ENCODE measurements at places on chromosomes 12 and 14.

GRCh38 chr12:6044082-6044481, 80.4 kb downstream of the VWF start:
- DNase-seq, result peak; percentile 82

DNA sequence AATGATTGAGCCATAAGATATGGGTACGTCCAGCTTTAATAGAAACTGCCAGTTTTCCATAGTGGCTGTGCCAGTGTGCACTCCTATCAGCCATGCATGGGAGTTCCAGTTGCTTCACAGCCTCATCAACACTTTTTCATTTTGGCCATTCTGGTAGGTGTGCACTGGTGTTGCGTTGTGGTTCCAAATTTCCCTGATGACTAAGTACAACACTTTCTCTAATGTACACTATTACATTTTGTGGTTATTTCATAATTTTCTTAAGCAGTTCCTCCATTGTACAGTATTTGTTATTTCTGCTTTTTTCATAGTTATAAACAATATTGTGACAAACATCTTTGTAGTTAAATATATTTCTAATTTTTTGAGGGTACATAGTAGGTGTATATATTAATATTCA, 21.5 kb upstream of the OAS1 start:
- DNase-seq, result no peak

DNA sequence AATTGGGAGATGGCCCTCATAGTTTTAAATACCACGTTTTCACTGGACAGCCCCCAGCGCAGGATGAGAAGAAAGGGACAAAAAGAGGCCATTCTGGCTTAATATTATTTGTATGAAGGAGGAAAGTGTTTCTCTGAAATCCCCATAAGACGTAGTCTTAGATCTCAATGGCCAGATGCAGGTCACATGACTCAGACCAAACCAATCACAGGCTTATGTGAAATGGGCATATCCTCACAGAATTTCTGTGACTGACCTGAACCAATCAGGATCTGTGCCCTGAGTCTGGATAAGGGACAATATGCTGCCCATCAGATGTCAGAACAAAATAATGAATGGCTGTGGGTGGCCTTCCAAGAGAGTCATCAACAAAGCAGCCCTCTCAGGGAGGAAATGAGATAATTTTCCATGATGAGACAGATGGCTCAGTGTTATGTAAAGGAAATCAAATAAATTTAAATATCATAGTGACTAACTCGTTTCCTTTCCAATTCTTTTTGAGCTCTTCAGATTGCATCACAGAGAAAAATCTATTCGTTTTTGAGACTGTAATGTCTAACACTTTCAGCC, 1009.5 kb upstream of the TMEM132C start:
- no peak for DNase-seq

DNA sequence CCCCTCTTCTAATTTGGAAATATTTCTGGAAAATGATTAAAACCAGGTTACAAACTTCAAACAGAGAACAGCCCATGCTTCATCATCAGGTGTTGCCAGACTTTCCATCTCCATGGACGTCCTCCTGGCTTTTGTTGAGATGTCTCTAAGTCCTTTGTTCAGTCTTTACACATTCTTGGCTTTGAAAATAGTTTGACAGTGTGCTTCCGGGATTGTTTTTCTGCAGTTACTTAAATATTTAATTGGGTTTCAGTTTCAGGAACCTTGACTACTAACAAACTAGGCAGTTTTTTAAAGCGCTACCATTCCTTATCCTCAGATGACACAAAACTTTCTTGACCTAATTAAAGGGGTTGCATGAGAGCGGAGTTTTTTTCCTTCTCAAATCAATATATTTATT, 47.8 kb downstream of the GOLGA5 start:
- DNase-seq, result no peak

DNA sequence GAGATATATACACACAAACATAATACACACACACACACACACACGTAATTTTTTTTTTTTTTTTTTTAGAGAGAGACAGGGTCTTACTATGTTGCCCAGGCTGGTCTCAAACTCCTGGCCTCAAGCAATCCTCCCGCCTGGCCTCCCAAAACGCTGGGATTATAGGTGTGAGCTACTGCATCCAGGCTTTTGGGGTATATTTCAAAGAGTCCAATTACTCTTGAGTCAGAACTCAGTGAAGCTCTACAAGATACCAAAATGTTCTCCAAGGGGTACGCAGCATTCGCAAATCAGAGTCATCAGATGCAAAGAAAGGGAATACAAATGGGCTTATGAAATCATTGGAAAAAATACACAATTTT, 54.0 kb downstream of the PHLDA1 start:
- DNase-seq, result no peak

GRCh38 chr14:99803803-99804202, 10.6 kb downstream of the EML1 start:
- DNase-seq, result no peak

GRCh38 chr12:47882781-47883546, 21.8 kb downstream of the VDR start:
- DNase-seq, result peak; percentile 40

DNA sequence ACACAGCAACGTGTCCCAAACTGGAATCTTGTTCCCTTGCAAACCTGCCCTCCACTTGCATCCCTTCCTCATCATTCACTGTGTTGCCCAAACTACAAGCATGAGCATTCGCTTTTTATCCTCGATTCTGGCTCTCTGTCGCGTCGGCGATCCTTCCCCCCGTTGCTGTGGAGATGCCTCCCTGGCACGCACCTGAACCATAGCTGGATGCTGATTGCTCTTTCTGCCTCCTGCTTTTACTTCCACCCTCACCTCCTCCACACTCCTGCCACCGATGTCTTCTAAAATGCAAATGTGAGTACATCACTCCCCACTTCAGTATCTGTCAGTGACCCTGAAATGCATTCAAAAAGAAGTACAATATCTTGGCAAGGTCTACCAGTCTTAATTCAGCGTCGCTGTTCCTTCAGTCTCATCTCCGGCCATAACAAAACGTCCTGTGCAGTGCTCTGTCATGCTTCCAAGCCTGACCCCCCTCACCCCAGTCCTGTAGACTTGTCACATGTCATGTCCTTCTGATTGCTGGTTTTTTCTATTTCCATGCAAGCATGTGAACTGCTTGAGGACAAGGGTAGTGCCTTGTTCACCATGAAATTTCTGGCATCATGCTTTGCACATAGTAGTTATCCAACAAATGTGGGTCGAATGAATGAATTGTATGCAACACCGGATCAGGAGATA, 2.5 kb upstream of the PPP2R5C start:
- DNase-seq, result no peak

DNA sequence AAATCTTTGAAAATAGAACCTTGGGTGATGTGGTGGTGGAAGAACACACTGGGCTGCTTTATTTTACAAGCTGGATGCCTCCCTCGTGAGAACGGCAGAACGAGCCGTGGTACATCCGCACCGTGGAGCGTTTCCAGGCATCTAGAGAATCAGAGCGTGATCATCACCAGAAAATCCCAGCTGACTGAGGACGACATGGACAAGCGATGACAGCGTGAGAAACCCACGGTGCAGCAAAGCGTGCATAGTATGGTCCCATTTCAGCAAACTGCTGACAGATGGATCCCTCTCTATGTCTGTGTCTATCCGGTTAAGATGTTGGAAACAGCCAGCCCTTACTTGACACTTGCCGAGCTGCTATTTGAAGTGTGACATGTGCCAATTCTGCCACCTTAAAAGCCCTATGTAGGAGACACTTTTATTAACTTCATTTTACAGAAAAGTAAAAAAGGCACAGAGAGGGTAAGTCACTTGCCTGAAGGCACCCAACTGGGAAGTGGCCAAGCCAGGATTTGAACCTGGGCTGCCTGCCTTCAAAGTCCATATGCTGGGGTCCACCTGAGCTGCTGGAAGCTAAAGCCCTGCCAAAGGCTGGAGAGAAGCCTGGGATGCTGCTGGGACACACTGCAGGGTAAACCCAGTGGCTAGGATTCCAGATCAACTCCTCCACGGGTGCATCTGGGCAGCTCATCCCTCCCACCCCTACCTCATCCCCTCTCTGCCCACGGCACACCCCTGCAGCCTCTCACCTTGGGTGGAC, 14.9 kb downstream of the SCARB1 start:
- DNase-seq, result no peak

- DNase-seq, result peak; percentile 33
These were observed 58.2 kb upstream of the FLRT2 start for GRCh38 chr14:85471744-85472143.

- DNase-seq, result no peak
These were observed 47.2 kb upstream of the CTDSP2 start for GRCh38 chr12:57893431-57894353.

DNA sequence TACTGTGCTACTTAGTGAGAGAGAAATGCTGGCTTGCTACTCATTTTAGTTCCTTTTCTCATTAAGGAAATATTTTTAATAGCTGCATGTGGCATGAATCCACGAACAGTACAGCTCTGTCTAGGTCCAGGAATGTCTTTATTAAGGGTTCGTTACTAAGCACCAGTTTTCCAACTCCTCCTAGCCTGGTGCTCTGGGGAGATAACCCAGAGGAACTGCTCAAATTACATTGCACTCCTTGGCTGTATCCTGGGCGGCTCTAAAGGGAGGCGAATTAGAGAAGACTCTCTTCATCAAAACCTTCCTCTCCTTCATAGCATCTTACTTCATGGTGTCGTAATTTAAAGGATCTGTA, 101.3 kb downstream of the PPM1A start:
- no peak for DNase-seq

GRCh38 chr12:103600967-103601728, 14.1 kb downstream of the STAB2 start:
- no peak for DNase-seq

- peak; percentile 50 for DNase-seq
These were observed 71.2 kb downstream of the IRF2BPL start for GRCh38 chr14:76957224-76957891.

DNA sequence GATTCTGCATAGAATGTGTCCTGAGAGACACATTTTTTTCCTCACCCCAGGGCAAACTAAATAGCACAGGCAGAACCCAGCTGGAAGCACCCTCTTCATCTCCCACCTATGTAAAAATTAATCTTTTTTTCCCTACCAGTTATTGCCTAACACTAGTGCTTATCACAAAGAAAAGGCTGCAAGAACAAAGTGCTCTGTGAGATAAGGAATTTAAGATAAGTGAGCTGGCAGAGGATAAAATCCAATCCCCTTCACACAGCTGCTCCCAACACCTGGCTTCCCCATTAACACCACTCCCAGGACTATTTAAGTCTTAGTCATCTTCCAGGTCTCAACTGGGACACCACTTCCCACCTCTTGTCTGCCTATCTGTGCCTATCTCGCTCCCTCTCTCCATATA, 75.2 kb downstream of the TTC9 start:
- no peak for DNase-seq

- no peak for DNase-seq
These were observed 7.0 kb downstream of the STON2 start for GRCh38 chr14:81392976-81393643.

- no peak for DNase-seq
These were observed 241.4 kb downstream of the ETNK1 start for GRCh38 chr12:22866406-22866805.

DNA sequence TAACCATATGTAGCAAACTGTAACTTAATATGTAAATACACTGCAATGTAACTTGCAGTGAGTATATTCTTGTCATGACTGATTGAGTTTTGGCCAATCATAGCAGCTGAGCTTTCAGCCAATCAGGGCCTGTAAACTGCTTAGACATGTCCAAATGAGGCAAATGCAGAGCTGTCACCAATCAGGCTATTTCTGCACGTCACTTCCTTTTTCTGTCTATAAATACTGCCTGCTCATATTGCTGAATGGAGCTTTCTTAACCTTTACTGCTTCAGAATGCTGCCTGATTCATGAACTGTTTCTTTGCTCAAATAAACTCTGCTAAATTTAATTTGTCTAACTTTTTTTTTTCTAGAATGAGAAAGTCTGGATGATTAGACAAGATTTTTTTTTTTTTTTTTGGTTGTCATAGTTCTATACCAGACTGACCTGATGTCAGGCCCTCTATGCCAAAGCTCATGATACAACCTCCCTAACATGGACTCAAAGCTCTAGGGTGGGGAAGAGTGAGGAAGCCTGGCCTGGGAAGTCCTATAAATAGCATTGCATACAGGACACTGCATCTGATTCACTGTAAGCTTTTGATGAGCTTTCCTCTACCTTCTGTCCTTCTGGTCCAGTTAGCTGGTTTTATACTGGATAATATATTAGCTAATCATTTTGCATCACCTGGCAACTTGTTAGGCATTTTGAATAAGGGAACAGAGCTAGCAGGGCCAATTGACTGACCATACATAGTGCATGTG, 12.0 kb downstream of the MGP start:
- no peak for DNase-seq

DNA sequence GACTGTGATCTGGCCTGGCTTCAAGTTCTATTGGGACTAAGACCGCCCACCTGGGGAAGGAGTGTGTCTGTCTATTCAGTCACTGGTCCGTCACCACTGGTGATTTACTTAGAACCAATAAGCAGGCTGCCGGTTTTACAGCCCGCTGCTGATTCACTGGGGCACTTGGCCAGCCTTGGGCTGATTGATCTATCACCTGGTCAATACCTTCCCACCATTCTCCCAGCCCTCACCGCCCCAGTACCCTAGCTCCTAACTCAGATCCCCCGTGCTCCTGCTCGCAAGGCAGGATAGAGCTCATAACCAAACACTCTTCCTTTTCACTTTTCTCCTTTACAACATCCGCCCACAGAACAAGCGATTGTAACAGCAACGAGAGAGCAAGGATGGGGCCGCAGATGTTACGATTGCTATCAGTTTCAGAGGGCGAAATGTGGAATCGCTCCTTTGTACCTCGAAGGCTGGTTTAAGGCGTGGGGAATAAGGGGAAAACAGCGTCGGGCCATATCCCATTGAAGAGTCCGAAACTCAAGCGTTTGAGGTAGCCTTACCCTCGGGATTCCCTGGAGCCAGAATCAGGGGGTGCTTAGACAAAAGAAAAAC, 672 bp downstream of the RDH11 start:
- DNase-seq, result peak; percentile 97

GRCh38 chr12:108350511-108350910, 11.4 kb upstream of the CMKLR1 start:
- no peak for DNase-seq

- DNase-seq, result no peak
These were observed 2.8 kb upstream of the ART4 start for GRCh38 chr12:14846042-14846587.

GRCh38 chr14:70931008-70931407, 23.7 kb downstream of the PCNX1 start:
- DNase-seq, result no peak
